Kidney glomerular epithelial cell (primary cell): ENCODE measurements at places on chromosomes 13 and 19.

GRCh38 chr19:5492635-5493409 is 37.6 kb downstream of the ZNRF4 start:
- no peak for DNase-seq

DNA sequence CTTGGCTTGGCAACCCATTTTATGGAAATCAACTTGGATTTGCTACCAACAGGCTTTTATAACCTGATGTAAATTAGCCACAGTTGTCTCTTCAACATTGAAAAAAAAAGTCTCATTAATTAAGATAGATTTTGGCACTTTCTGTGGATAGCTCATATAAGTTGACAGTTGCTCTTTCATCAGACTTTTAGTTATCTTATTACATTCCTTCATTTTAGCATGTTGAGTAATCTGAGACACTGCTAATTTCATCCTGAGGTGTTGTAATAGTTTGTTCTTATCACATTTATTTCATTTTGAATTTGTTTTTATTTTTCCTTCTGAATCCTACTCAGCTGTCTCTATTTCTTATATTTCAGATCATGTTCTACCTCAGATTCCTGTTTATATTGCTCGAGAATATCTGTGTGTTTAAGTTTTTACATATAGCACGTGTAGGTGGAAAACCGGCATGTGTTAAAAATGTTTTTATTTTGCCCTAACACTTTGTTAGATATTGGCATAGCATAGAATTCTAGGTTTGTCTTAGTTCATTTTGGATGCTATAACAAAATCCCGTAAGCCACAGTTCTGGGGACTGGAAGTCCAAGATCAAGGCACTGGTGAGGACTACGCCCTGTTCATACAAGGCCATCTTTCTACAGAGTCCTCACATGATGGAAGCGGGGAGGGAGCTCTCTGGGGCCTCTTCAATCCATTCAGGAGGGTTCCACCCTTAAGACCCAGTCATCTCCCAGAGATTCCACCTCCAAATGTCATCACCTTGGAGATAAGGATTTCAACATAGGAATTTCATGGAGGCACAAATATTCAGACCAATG is 239.4 kb downstream of the COL4A1 start:
- DNase-seq, result no peak

DNA sequence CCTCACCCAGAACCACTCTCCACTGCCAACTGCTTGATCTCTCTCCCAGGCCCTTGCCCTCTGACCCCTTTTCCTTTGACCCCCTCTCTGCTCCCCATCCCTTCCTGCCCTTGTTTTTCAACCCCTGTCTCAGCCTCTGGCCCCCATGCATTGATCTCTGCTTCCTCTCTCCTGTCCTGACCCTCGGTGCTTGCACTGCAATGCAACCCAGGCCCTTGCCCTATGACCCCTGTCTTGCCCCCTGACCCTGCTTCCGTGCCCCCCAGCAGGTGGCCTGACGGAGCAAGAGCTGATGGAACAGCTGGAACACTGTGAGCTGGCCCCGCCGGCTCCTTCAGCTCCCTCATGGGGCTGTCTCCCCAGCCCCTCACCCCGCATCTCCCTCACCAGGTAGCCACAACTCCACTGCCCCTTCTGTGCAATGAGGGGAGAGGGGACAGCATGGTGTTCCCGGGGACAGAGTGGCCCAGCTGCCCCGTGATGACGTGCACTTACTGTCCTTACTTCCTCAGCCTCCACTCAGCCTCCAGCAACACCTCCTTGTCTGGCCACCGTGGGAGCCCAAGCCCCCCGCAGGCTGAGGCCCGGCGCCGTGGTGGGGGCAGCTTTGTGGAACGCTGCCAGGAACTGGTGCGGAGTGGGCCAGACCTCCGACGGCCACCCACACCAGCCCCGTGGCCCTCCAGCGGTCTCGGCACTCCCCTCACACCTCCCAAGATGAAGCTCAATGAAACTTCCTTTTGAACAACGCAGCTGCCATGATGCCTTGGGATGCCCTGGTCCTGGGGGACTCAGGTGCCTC is 10.5 kb upstream of the LTBP4 start:
- no peak for DNase-seq

DNA sequence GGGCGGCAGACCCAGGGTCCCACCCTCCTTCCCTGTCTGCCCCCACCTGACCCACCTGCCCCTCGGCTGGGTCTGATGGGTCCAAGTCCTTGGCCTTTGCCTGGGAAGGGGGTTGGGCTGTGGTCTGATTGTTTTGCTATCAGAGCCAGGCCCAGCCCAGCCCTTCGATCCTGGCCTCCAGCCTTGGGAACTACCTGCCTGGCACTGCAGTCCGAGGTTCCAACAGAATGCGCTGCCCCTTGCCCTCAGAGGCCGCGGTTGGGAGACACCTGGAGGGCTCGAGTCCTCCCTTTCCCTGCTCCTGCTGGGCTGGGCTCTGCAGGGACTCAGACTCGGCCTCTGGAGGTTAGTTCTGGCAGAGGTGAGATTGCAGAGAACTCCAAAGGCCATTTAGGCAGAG is 1.6 kb downstream of the CCL25 start:
- no peak for DNase-seq

- DNase-seq, result peak; percentile 46
These were observed 148.9 kb downstream of the USP12 start for GRCh38 chr13:27022571-27023311.

DNA sequence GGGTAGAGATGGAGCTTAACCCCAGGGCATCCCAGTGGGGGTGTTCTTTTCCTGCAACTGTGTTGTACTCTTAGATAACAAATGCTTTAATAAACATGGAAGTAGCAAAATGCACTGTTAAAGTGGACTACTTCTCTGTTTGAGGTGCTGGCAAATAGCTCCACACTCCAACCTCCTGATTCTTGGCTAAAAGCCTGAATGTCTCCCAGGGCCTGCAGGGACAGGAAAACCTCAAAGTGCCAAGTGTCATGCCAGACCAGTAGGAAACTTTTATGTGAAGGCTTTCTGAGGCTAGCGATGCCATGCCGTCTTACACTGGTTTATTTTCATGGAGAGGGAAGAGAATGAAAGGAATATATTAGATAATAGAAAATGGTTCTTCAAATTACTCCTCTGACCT is 6.8 kb downstream of the FREM2 start:
- no peak for DNase-seq

- no peak for DNase-seq
These were observed 240.9 kb upstream of the RFC3 start for GRCh38 chr13:33577007-33577406.

DNA sequence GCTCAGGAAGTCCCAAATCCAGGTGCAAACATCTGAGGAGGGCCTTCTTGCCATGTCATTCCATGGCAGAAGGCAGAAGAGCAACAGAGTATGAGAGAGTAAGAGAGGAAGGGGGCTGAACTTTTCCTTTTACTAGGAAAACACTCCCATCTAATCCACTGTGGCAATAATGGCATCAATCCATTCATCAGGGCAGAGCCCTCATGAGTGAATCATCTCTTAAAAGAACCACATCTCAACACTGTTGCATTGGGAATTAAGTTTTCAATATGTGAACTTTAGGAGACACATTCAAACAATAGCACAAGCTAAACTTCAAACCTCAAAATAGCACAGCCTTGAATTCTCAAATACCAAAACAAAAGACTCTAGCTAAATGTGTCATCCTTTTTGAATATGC is 264.5 kb downstream of the KCTD12 start:
- DNase-seq, result no peak

DNA sequence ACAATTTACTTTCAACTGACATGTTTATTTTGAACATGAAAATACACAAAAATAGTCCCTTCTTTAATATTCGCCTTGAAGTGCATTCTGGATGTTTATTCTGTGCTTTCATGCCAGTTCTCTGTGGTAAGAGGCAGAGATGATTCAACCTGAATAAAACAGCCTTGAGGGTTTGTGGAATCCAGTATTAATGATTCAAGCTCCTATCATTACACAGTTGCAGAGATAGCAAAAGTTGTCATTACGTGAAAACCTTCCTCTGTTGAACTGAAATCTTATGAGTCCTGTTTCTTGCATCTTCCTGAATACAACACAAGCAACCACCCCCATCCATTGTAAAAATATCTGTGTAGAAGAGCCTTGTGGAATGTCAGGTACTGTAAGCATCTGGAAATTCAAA is 142.3 kb upstream of the HTR2A start:
- peak; percentile 82 for DNase-seq

GRCh38 chr13:33129094-33129832 is 113.0 kb downstream of the KL start:
- DNase-seq, result no peak

GRCh38 chr13:50990065-50990817 is 80.7 kb downstream of the RNASEH2B start:
- no peak for DNase-seq

- no peak for DNase-seq
These were observed 3.8 kb downstream of the DBP start for GRCh38 chr19:48633148-48634035.

GRCh38 chr13:50387051-50387581 is 371.9 kb downstream of the KCNRG start:
- peak; percentile 4 for DNase-seq

DNA sequence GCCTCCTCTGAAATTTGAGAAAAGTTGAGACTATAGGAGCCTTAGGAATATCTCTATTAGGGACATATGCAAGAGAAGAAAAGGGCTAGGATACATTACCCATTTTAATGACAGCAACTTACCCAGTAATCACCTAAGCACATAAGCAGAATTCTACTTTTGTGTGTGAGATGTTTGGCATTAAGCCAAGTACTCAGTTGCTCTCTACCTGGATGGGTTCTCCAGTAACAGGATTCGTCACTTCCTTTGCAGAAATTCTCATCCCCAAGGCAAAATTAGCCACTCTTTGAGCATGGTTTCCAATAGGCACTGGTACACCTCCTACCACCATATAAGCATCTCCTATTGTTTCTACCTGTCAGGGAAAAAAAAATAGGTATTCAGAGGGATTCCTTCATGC is 95.1 kb downstream of the C13orf42 start:
- no peak for DNase-seq
